SW 1271 (cell line): ENCODE measurements at places on chromosomes 16 and 17.

GRCh38 chr16:61179561-61179960, 856.7 kb downstream of the CDH8 start:
- no peak for DNase-seq

DNA sequence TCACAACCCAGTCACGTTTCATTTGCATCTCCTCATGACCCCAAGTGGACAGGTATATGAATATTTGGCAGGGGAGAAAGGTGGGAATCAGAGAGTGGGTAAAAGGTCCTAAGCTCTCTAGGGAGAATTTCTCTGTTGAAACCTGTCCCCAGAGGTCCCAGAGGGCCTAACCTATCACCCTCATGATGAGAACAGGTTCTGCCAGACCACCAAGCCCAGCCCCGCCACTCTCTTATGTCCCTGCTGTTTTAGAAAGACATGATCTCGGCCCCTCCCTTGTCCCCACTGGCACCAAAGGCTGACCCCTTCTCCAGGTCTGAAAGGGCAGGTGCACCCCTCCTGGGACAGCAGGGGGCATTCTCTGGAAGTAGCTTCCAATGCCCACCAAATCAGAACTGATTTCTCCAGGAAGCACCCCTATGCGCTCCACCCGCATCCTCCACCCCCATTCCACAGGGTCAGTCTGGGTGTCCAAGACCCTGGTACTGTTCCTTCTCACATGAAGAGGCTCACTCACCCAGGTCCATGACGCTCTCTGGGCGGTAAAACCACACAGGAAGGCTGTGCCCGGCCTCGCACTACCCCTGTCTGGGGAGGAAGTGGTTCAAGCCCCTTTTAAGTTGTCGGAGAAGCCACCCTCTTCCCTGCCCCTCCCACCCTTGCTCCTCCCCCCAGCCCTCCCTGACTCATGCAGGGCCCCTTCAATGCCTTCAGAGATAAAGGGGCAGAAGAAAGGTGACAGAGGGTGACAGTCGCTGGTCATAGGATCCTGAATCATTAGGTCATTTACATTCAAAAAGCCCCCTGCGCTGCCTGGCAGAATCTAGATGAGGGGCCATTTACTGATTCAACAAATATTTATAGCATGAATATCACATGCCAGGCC, at the start of gene CCR7:
CCR7 (minus strand) TSS at position 590 of the 886 bp plus-strand sequence; CDS start at position 527, 63 bp downstream.
- no peak for DNase-seq

GRCh38 chr17:33534087-33534486, 241.0 kb upstream of the ASIC2 start:
- no peak for DNase-seq

GRCh38 chr17:75623386-75623785, 9.8 kb upstream of the SMIM5 start:
- no peak for DNase-seq

GRCh38 chr16:84508502-84508901, 4.0 kb upstream of the MEAK7 start:
- DNase-seq, result no peak

DNA sequence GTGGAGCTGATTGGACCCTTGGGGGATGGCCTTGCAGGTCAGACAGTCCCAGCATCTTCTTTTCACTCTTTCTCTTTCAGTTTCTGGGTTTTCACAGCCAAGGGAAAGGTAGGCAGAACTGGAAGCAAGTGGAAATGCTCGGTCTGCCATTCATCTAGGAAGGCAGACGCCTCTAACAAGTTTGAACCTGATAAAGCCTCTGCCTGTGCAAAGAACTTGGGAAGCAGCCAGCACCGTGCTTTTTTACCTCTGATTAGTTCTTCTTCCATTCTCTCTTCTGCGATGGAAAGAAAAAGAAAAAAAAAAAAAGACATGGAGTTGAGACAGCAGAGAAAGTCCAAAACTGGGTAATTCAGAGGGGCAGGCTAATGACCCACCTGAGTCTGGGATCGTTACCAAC, 997.8 kb upstream of the EEF2KMT start:
- no peak for DNase-seq

- no peak for DNase-seq
Measured at GRCh38 chr17:56320443-56320842, 167.2 kb downstream of the ANKFN1 start.

DNA sequence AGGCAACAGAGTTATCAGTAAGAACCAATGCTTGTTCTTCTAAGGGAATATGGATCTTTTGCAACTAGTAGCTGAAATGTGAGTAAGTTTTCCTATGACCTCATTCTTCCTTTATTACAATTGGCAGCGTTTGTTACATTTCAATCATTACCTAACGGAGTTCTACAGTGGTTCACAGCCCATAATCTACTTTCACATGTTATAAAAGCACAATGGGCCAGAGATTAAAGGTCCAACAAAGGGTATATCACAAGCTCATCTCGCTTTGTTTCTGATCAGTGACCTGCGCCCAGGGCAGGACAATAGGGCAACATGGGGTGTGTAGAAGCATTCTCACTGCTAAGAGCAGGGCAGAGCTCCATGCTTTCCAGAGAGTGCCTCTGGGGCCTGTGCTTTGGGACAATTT, 279.9 kb upstream of the DYNLRB2 start:
- DNase-seq, result no peak

DNA sequence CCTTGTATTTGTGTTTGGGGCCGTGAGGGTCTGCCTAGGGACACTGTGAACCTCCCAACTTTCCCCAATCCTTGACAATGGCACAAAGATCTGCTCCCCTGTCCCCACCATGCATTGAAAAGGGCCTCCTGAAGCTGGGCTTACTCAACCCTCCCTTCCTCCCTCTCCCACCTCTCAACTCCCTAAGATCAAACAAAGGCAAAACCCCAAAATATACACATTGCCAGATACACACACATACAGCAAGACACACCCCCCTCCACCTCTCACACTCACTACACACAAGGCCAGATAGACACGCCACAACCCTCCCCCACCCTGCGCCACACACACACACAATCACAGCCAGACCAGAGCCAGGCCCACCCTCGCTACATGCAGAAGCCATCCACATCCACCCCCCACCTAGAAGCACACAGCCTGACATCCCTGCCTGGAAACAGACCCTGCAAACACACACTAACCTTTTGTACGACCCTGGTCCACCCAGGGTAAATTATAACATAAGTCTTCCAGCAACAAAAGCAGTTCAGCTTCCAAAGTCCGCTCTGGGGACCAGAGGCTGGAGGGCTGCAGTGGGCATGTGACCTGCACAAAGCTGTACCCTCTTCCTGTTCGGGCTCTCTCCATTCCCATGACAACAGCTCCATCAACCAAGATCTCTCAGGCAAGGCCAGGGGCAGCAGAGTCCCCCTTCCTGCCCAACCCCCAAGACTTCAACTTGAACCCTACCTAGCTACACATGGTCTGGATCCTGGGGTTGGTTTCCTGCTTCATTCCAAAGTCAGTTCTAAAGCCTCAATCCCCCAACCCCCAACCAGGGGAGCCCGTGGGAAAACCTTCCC, 1.9 kb downstream of the PCGF2 start:
- DNase-seq, result no peak
